GM23248 (cell line): ENCODE measurements at places on chromosomes 5 and 9. TPM values are rescaled to one million over a fixed set of nuclear protein-coding genes. Genes with fewer than 3 reads are reported as not detected.

The ISL1 gene
- total RNA-seq, result not detected in 2 replicates

The GABRG2 gene
- total RNA-seq, result not detected in 2 replicates

The CTSV gene
- total RNA-seq, result not detected in 2 replicates

The CCL27 gene
- total RNA-seq, result not detected in 2 replicates

GRCh38 chr5:139481580-139482049 is 943 bp downstream of the STING1 start:
- peak; percentile 79 for DNase-seq
- peaks cover 7% of the 10 kb centered on the region for H3K4me1 ChIP-seq
- H3K27ac ChIP-seq, result peak overlapping the region; percentile 97
- H3K36me3 ChIP-seq, result peaks cover 12% of the 10 kb centered on the region; the same call in 1 of the 2 replicates

DNA sequence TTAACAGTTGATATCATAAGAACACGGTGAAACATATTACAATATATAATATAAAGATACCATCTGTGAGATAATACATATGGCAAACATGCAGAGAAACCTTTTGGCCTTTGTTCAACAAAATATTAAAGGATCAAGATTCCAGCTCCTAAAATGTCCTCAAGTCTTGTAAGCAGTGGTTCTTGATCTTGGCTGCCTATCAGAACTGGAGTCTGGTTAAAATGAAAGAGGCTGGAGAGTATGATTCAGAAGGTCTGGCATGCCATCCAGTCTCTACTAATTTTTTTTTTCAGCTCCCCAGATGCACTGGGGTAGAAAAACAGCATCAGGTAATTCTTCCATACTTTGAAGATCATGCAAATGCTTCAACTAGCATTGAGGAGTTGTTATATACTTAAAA is 83.2 kb downstream of the TNC start:
- peaks cover 23% of the 10 kb centered on the region for H3K4me1 ChIP-seq
- DNase-seq, result peak; percentile 87
- H3K4me3 ChIP-seq, result no peak overlapping the region
- H3K27me3 ChIP-seq, result no peaks in the 10 kb centered on the region
- peaks cover 37% of the 10 kb centered on the region for H3K36me3 ChIP-seq
- H3K27ac ChIP-seq, result peak overlapping the region; percentile 69

DNA sequence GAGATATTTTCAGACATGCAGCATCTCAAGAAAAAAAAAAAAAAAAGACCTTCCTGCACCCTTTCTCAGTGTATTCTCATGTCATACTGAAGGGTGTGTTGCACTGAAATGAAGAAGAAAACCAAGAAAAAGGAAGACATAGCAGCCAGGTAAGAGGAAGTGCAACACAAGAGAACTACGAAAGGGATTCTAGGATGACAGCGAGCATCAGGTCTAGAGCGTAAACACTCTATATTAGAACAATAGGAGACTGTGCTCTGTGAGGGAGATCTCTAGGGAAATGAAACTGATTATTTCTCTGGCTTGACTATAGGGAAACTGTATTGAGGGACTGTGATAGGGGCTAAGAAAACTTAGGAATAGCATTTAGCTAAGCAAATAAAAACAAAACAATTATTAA is 30.0 kb downstream of the BTF3 start:
- no peak for DNase-seq
- H3K4me1 ChIP-seq, result peaks cover 11% of the 10 kb centered on the region
- no peaks in the 10 kb centered on the region for H3K36me3 ChIP-seq
- H3K4me3 ChIP-seq, result no peak overlapping the region
- H3K27me3 ChIP-seq, result no peaks in the 10 kb centered on the region

DNA sequence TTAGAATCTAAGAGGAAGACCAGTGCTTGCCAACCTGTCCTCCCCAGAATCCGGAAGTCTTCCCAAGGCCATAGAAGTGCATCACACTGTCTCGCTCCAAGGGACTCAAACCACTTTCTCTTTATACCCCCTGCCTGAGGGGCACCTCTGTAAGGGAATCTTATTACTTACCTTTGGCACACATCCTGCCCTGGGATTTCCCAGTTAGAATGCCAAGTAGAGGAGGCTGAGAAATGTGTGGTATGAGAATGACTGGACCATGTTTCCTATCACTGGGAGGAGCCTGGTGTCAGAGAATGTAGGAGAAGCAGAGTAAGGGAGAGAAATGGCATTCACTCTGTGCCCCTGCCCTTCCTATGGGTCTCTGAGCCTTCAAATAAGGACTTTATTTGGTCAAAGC is 85.8 kb downstream of the AOPEP start:
- H3K4me1 ChIP-seq, result peaks cover 19% of the 10 kb centered on the region
- no peaks in the 10 kb centered on the region for H3K36me3 ChIP-seq
- H3K4me3 ChIP-seq, result 0 out of 2 replicates have a peak overlapping the region, but pooled peaks have one; percentile 21
- DNase-seq, result peak; percentile 77

GRCh38 chr5:43609752-43610151 is 6.8 kb downstream of the NNT start:
- no peaks in the 10 kb centered on the region for H3K4me1 ChIP-seq
- H3K27me3 ChIP-seq, result no peaks in the 10 kb centered on the region
- H3K27ac ChIP-seq, result no peak overlapping the region
- DNase-seq, result no peak
- no peak overlapping the region for H3K4me3 ChIP-seq

DNA sequence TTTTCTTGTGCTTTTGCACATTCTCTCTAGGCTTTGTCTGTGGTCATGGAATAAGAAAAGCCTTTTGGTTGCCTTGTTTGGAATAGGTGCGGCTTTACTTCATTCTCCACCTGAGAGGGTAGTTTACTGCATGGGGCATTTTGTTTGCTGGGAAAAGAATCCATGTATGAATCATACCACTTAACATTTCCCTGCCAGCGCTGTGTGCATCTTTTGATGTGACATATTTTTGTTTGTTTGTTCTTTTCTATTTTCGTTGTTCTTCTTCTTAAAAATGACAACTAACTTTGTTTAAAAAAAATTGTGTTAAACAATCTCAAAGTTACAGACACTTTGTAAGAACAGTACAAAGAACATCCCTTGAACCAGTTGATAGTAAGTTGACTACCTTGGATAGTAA is 113.2 kb downstream of the GCNT1 start:
- H3K27ac ChIP-seq, result no peak overlapping the region
- no peaks in the 10 kb centered on the region for H3K36me3 ChIP-seq
- H3K27me3 ChIP-seq, result no peaks in the 10 kb centered on the region
- peak; percentile 22 for DNase-seq

DNA sequence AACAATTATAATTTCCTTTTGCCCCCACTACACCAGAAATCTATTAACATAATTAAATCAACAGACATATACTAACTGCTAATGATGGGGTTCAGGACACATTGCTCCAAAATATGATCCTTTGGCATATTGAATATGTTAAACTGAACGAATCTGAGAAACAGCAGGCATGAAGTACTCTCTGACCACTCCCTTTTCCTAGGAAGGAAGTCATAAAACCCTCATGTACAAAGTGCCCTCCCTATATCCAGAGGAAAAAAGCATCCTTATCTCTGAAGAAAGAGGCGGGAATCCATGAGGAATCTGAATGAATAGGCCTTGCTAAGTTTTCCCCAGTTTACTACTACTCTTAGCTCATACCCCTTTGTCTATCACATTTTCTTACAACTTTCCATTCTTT is 67.9 kb downstream of the ADAMTS6 start:
- H3K36me3 ChIP-seq, result peaks cover 36% of the 10 kb centered on the region
- H3K4me3 ChIP-seq, result no peak overlapping the region
- H3K27ac ChIP-seq, result no peak overlapping the region
- H3K4me1 ChIP-seq, result peaks cover 1% of the 10 kb centered on the region; the same call in 1 of the 2 replicates
- DNase-seq, result no peak

- H3K27ac ChIP-seq, result no peak overlapping the region
- H3K4me1 ChIP-seq, result no peaks in the 10 kb centered on the region
- DNase-seq, result no peak
- H3K36me3 ChIP-seq, result no peaks in the 10 kb centered on the region
- no peak overlapping the region for H3K4me3 ChIP-seq
These were observed 249.9 kb downstream of the NTRK2 start for GRCh38 chr9:84919440-84919839.

GRCh38 chr5:151150471-151151262 is 6.9 kb downstream of the ANXA6 start:
- no peaks in the 10 kb centered on the region for H3K27me3 ChIP-seq
- DNase-seq, result peak; percentile 63
- H3K4me3 ChIP-seq, result no peak overlapping the region
- peak overlapping the region; percentile 69 for H3K27ac ChIP-seq
- H3K4me1 ChIP-seq, result peaks cover 43% of the 10 kb centered on the region

DNA sequence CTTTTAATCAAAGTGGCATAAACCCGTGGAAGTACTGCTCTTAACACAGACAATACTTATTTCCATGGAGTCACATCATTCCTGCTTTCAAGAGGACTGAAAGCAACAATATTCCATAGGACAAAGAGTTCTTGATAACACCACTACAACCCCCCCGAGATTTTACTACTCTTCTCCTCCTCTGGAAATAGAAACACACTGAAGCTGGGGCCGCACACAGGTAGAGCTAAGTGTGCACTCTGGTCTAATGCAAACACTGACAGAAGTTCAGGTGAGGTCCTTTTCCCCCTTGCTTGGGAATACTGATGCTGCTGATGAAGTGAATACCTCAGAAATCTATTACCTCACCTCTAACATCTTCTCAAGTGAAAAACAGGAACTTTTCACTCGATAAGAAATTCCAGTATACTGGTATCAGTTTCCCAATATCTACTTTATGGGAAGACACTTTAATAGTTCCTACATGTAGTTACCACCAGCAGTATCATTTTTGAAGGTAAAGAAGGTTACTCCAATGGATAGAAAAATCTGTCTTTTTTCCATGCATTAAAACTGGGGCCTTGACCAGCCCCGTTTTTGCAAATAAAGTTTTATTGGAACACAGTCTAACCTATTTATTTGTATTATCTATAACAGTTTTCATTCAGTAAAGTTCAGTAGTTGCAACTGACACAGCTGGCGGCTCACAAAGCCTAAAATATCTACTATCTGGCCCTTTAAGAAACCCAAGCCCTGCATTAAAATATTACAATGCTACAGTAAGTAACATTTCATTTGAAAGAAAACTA is 50.0 kb downstream of the GOLPH3 start:
- no peaks in the 10 kb centered on the region for H3K4me1 ChIP-seq
- H3K4me3 ChIP-seq, result no peak overlapping the region
- DNase-seq, result no peak
- H3K27me3 ChIP-seq, result no peaks in the 10 kb centered on the region
- H3K36me3 ChIP-seq, result peaks cover 47% of the 10 kb centered on the region

DNA sequence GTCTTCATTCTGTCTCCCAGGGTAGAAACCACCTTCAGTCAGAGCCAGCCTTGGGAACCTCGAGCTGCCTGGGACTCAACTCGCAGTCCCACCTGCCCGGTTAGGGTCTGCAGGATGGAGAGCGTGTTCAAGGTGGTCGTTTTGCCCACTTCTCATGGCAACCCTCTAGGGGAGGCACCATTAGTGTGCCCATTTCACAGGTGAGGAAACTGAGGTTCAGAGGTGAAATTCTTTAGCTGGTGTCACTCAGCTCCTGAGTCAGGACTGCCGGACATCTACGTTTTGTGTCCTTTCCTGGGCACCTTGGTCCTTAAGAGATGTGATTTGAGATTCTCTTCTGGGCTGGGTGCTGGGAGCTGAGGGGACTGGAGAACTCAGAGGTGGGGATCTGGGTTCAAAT is 30.0 kb downstream of the DAB2IP start:
- no peaks in the 10 kb centered on the region for H3K36me3 ChIP-seq
- no peaks in the 10 kb centered on the region for H3K4me1 ChIP-seq
- no peaks in the 10 kb centered on the region for H3K27me3 ChIP-seq
- H3K27ac ChIP-seq, result no peak overlapping the region
- no peak for DNase-seq
- no peak overlapping the region for H3K4me3 ChIP-seq

- H3K4me3 ChIP-seq, result no peak overlapping the region
- no peak overlapping the region for H3K27ac ChIP-seq
- H3K27me3 ChIP-seq, result no peaks in the 10 kb centered on the region
- no peaks in the 10 kb centered on the region for H3K4me1 ChIP-seq
- peak; percentile 25 for DNase-seq
These were observed 53.4 kb upstream of the POMT1 start for GRCh38 chr9:131449276-131449675.

DNA sequence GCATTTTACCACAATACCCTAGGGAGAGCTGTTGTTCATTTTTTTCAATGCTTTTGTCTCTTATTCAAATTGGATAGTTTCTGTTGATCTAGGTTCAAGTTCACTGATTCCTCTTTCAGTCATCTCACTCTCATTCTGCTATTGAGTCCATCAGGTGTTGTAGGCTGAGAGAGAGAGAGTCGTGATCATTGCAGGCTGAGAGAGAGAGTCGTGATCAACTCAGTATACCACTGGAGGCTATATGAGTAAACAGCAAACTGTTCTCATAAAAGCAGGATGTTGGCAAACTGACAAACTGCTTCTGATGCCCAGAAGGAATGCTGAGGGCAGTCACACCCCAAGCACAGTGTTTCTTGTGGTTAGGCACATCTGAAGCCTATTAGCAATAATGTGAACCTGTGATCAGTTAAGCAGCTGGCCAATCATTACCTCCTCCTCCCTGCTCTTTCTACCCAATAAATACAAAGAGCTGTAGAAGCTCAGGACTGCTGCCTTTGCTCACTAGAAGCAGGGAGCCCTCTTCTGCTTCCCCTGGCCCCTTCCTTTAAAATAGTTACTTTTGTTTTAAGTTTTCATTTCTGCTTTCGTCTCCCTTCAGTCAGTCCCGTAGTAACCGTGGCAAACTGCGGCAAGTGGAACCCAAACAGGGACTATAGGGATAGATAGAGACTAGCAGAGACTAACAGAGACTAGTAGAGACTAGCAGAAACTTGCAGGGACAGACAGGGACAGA is 476.1 kb upstream of the ACO1 start:
- H3K4me3 ChIP-seq, result no peak overlapping the region
- no peaks in the 10 kb centered on the region for H3K4me1 ChIP-seq
- no peaks in the 10 kb centered on the region for H3K36me3 ChIP-seq
- H3K27ac ChIP-seq, result no peak overlapping the region
- no peaks in the 10 kb centered on the region for H3K27me3 ChIP-seq

DNA sequence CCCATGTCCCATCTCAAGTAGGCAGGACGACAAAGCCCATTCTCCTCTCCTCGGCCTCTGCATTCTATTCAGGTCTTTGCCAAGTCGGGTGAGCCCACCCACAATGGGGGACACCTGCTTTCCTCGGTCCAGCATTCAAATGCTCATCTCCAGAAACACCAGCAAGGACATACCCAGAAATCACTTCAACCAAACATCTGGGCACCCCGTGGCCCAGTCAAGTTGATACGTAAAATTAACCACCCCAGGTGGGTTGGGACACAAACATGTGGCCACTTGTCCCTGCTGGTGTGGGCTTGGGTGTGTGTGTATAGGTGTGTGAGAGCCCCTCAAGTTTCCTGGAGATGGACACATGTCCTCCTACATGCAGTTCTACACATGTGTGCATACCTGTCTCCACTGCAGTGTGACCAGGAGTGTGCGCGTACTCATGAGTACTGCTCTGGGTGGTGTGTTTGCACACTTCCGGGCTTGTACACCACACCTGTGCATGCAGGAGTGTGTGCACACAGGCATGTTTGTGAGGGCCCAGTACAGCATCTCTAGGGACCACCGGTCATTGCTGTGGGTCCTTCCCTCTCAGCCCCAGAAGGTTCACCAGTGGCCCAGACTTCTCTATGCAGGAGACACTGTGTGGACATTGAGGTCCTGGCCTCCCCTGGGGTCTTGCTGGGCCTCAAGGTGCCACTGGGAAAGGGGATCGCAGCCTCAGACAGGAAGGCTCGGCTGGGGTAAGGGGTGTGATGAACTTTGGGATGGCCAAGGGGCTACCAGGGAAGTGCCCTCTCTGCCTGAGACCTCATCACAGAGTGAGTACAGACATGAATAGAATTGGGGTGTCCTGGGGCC is 35.4 kb upstream of the RXRA start:
- no peak overlapping the region for H3K4me3 ChIP-seq
- H3K27ac ChIP-seq, result no peak overlapping the region
- 0 out of 2 replicates have a peak, but pooled peaks cover 2% of the 10 kb centered on the region for H3K4me1 ChIP-seq
- no peaks in the 10 kb centered on the region for H3K36me3 ChIP-seq
